Cardiac ventricle fibroblast (primary cell): ENCODE measurements at places on chromosomes 2 and 18. TPM values are rescaled to one million over a fixed set of nuclear protein-coding genes. Genes with fewer than 3 reads are reported as not detected.

The NPC1 gene
- total RNA-seq, result 15.9 and 21.6 TPM in 2 replicates

The ZSWIM2 gene
- total RNA-seq, result not detected in 2 replicates

The NEU2 gene
- total RNA-seq, result not detected in 2 replicates

The PCARE gene
- total RNA-seq, result not detected in 2 replicates

The ACVR1C gene
- 0.06 and 0.10 TPM in 2 replicates for total RNA-seq

The AKAIN1 gene
- total RNA-seq, result not detected in 2 replicates

The CSRNP3 gene
- 0.81 and 2.7 TPM in 2 replicates for total RNA-seq

The ADAM23 gene
- total RNA-seq, result 4.2 and 5.7 TPM in 2 replicates

The IGFBP5 gene
- total RNA-seq, result 5.1 and 5.3 TPM in 2 replicates

The ST8SIA5 gene
- 0.10 TPM in 1 of 2 replicates, not detected in the other for total RNA-seq

The MC4R gene
- total RNA-seq, result not detected in 2 replicates

The RTP5 gene
- not detected in 2 replicates for total RNA-seq

The DAPL1 gene
- not detected in 2 replicates for total RNA-seq

The CHRNG gene
- not detected in 2 replicates for total RNA-seq

The ACAA2 gene
- total RNA-seq, result 42.1 and 55.2 TPM in 2 replicates

The CCDC102B gene
- 11.2 and 16.6 TPM in 2 replicates for total RNA-seq

The AGXT gene
- total RNA-seq, result not detected in 2 replicates

The SPC25 gene
- 0.44 TPM in 1 of 2 replicates, not detected in the other for total RNA-seq

The ASB18 gene
- total RNA-seq, result not detected in 2 replicates

The RGPD3 gene
- total RNA-seq, result 0.24 and 0.50 TPM in 2 replicates

The SCN3A gene
- total RNA-seq, result not detected in 2 replicates

The GPN1 gene
- total RNA-seq, result 14.7 and 17.6 TPM in 2 replicates

The CYTIP gene
- not detected in 2 replicates for total RNA-seq

The DCDC2C gene
- total RNA-seq, result not detected in 2 replicates

The LGALSL gene
- total RNA-seq, result 5.7 and 7.6 TPM in 2 replicates

The LINC00305 gene
- total RNA-seq, result not detected in 2 replicates

The HAAO gene
- 0.64 TPM in 1 of 2 replicates, not detected in the other for total RNA-seq

The SNORC gene
- total RNA-seq, result 0.20 and 0.50 TPM in 2 replicates

The NPPC gene
- not detected in 2 replicates for total RNA-seq

The CPLX4 gene
- not detected in 2 replicates for total RNA-seq

The QPCT gene
- total RNA-seq, result 1.9 and 4.1 TPM in 2 replicates
